ENCODE measurements at places on chromosomes 3 and 15.

- DNase-seq: no peak
Observed at GRCh38 chr3:46414739-46415138, 7.7 kb downstream of the CCRL2 start.

- DNase-seq: no peak
Observed at GRCh38 chr15:82300883-82301282, 38.3 kb downstream of the SAXO2 start.

DNA sequence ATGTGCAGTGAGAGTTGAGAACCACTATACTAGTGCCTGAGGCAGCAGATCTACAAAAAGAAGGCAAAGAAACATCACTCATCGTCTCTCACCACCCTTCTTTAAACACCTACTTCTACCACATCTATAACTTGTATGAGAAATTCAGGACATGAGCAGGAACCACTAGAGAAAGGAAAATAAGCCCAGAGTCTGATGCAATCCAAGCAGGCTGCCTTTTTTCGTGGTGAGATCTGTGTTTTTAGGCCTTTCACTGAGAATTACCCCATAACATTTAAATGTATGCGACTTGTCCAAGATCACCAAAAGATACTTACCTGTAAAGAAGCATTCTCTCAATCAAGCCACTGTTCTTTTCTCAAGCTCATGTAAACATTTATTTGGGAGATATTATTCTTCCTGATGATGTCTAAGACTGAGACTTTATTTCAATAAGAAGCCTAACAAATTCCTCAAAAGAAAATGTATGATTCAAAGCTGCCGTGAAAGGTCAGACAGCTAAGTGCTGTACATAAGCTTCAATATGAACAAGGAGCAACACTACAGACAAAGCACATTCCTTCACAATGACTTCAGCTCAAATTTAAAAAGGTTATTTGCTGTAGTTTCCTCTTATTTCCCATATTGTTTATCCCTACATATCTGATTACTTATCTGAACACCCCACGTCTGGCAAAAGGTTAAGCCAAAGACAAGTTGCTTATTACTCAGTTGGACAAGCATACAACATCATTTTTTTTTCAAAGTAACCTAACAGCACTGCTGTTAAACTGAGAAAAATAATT lies 16.5 kb downstream of the SPICE1 start:
- DNase-seq: no peak

- no peak for DNase-seq
Observed at GRCh38 chr15:65194826-65195547, 9.8 kb upstream of the CLPX start.

- DNase-seq: no peak
Observed at GRCh38 chr3:127675651-127676391, 3.1 kb downstream of the ABTB1 start.

- DNase-seq: no peak
Observed at GRCh38 chr3:186477033-186477432, 67.1 kb downstream of the CRYGS start.

- no peak for DNase-seq
Observed at GRCh38 chr3:100041328-100041749, 73.0 kb downstream of the FILIP1L start.

DNA sequence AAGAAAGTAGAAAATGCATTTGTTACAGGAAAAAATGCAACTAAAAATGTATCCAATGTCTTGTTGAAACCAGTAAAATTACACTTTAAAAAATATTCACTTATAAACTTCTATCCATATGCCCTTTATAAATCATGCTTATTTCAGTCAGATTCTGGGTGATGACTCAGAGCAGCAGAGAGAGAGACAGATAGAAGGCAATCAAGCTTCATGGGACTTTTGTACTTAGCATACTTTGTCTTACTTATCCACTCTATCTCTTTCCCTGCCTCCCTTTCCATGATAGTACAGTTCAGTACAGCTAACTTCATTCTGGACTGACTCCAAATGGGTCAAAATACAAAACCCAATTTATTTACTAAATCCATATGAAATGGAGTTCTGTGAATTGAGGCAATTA lies 1438.2 kb downstream of the ZPLD1 start:
- no peak for DNase-seq

GRCh38 chr15:51758645-51759044 lies 7.2 kb downstream of the TMOD2 start:
- DNase-seq: no peak

- no peak for DNase-seq
Observed at GRCh38 chr3:117126946-117127546, 417.5 kb downstream of the TUSC7 start.

- DNase-seq: no peak
Observed at GRCh38 chr15:71892335-71892734, 82.0 kb downstream of the NR2E3 start.

DNA sequence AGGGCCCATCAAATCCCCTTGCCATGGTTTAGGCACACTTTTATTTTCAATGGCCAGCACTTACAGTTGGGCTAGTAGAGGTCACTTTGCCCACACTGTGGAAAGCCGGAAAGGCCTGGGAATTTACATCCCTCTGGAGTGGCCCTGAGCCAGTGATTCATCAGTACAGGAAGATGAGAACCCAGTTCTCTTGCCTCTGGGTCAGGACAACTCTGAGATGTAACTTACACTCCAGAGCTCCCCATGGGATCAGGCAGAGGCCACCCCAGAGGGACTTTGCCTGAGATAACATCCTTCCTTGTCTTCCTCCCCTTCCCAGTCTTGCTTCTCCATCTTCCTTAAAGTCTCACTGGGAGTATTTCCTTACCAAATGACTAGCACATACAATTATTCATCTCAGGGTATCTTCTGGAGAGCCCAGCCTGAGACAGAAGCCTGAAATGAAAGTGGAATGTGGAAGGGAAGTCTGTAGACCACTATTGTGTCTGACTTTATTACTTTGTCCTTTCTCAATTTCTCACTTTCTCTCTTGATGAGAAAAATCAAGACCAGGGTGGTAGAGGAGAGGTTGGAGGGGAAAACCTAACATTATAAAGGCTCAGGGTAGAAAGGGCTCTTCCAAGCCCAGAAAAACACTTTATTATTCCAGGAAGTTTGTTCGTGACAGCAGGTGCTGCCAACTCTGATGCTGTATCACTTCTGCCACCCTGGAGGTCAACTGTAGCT lies 220.8 kb downstream of the ZNF621 start:
- no peak for DNase-seq

DNA sequence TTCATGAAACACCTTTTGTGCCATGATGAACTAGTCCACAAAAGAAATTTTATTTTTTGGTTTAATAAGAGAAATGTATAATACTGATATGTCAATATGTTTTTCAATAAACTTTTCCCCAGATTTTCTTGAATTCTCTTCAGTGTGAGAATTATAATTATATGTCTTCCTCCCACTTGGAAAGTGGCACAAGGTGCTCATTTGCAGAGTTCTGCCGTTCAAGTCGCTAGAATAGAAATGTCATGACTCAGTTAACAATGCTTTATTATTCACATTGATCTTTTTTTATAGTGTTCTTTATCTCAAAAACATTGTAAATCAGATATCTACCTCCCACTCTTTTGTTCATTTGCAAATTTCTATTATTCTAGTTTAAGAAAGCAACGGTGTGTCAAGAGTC lies 87.3 kb downstream of the MDFIC2 start:
- no peak for DNase-seq

DNA sequence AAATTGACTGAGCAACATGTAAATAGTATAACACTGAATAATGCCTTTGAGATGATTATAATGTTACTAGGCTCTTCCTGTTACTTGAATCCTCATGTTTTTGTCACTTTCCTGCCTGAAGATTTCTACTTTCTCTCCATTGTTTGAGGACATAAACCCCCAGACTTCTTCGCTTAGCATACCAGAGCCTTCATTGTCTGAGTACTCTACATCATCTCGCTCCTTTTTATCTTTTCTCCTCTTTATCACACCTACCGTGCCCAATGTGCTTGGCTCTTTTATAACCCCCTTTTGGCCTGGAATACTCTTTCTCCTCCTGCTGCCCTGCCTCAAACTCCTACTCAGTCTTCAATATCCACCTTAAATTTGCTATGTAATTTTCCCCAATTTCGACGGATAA lies 30.3 kb upstream of the MGA start:
- DNase-seq: no peak

DNA sequence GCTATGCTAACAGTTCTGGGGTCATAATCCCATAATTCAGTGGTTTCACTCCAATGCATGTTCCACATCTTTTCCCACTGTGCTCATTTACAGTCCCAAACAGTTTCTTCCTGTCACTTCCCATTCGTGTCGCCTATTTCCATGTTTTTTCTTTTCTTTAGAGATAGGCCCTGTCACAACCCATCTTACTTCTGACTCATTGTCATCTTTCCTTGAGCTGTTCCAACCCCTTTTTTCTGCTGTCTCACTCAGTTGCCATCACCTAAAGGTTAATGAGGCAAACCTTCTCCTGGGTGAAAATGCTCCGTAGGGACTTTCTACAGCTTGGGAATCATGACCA lies 814.5 kb downstream of the VGLL3 start:
- no peak for DNase-seq

- no peak for DNase-seq
Observed at GRCh38 chr3:139434764-139435307, 41.5 kb downstream of the RBP2 start.

DNA sequence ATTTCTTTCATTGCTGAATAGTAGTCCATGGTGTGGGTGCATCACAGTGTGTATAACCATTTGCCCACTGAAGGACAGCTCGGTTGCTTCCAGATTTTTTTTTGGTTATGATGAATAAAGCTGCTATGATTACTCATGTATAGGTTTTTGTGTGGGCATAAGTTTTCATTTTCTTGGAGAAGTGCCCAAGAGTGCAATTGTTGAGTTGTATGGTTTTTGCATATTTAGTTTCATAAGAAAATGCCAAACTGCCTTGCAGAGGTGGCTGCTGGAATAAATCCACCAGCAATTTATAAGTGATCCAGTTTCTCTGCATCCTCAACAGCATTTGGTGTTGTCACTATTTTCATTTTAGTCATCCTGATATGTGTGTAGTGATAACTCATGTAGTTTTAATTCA lies 8.4 kb upstream of the SPESP1 start:
- DNase-seq: no peak

- no peak for DNase-seq
Observed at GRCh38 chr3:105905328-105905727, 36.5 kb upstream of the CBLB start.

- DNase-seq: no peak
Observed at GRCh38 chr15:78208341-78208844, 26.0 kb downstream of the ACSBG1 start.

GRCh38 chr3:20078194-20078714 lies 38.0 kb downstream of the KAT2B start:
- DNase-seq: no peak

DNA sequence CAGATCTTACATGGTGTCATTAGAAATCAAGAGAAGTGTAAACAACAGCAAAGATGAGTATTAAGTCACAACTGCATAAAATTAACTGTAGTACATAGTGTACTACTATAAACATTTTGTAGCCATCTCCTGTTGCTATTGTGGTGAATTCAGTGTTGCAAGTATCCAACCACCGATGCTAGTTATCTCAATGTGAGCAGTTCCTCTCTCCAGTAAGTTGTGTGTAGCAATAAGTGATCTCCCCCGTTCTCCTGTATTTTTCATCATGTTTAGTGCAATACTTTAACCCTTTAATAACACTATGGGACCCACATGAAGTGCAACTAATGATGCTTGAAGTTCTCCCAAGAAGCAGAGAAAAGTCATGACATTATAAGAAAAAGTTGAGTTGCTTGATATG lies 264.7 kb upstream of the KCNH8 start:
- no peak for DNase-seq

DNA sequence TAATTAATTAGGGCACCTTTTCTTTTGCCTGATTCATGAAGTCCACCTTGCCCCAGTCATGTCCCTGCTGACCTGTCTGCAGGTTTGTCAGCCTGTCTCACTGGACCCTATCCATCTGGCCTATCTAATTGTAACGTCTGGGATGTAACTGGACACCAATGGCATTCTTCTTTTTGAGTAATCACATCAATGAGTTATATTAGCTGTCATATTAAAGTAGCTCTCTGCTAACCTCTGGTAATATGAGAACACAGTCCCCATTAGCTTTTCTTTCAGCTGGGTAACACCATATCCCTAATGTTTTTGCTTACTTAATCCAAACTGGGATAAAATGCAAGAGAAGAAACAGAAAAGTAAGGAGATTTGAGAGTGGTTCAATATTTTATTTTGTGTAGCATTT lies 166.2 kb upstream of the VEPH1 start:
- no peak for DNase-seq

DNA sequence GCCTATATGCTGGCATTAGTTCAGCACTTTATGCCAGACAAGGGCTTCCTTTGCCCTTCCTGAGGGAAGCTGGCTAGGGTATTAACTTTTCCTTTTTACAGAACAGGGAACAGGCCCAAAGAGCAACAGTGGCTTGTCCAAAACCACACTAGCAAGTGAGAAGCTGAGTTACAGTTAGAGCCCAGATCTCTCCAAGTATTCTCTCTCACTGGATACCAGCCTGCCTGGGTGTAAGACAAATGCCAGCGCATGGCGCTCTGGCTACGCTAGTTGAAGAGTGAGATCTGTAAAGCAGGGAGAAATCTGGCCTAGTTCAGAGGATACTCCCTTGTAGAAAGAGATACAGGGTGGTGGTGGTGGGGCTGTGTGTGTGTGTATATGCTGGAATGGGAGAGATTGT lies 38.4 kb downstream of the RAB11A start:
- no peak for DNase-seq

GRCh38 chr15:82081914-82082762 lies 36.3 kb upstream of the MEX3B start:
- DNase-seq: no peak

DNA sequence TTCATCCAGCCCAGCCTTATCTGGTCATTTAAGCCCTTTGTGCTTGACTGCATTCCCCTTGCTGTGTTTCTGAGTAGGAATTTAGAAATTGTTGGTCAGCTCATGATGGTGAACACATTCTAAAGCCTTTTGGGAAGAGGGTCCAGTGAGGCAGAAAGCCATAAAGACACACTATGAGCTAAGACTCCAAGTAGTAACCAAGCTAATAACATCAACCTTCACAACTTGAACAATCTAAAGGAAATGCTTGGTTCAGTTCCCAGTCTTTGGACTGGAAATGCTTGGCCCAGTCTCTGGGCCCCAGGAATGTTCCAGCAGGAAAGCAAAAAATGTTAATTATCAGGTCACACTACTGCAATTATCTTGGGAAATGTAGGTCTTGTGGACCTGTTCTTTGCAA lies 7.7 kb downstream of the PLSCR1 start:
- no peak for DNase-seq

- DNase-seq: no peak
Observed at GRCh38 chr15:34644061-34644460, 60.6 kb upstream of the GOLGA8B start.

- no peak for DNase-seq
Observed at GRCh38 chr15:100493213-100493612, 35.5 kb downstream of the CERS3 start.

GRCh38 chr15:60076582-60077276 lies 72.6 kb downstream of the FOXB1 start:
- no peak for DNase-seq
